ENCODE measurements at places on chromosomes 2 and 18. TPM values are rescaled to one million over a fixed set of nuclear protein-coding genes. Genes with fewer than 3 reads are reported as not detected.

DNA sequence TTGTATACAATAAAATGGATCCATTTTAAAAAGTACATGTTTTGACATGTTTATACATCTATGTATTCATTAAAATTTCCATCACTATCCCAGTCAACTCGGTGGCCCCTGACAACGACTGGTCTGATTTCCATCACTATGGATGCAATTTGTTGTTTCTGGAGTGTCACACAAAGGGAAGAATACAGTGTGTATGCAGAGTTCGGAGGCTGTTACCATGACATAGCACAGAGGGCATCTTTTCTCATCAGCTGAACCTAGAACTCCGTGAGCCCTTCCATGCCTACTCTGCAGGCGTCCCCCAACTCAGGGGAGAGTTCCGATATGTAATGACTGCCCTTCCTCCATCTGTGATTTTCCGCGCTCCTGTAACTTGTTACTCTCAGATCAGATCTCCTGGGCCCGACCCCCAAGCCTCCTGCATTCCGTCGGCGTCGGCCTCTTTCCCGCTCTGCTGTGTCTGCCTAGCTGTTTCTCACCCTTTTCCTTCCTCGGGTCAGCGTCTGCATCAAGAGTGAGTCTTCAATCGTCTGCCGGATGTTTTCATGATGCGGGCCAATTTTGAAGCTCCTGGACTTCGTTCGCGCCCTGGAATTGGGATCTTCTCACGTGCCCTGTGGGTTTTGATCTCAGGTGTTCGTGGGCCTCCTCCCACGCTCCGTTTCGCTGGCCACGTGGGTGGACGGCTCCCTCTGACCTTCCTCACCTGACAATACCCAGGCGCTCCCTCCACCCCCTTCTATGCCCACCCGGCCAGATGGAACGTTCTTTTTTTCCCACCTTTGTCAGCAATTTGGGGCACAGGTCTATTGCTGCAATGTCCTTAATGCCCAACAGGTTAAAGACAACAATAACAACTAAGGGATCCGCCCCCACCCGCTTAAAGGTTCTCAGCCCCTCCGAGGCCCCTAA, 161.0 kb downstream of the TWIST2 start:
- DNase-seq = no peak

- DNase-seq = no peak
Observed at GRCh38 chr2:116585669-116586327, 1228.7 kb upstream of the DDX18 start.

DNA sequence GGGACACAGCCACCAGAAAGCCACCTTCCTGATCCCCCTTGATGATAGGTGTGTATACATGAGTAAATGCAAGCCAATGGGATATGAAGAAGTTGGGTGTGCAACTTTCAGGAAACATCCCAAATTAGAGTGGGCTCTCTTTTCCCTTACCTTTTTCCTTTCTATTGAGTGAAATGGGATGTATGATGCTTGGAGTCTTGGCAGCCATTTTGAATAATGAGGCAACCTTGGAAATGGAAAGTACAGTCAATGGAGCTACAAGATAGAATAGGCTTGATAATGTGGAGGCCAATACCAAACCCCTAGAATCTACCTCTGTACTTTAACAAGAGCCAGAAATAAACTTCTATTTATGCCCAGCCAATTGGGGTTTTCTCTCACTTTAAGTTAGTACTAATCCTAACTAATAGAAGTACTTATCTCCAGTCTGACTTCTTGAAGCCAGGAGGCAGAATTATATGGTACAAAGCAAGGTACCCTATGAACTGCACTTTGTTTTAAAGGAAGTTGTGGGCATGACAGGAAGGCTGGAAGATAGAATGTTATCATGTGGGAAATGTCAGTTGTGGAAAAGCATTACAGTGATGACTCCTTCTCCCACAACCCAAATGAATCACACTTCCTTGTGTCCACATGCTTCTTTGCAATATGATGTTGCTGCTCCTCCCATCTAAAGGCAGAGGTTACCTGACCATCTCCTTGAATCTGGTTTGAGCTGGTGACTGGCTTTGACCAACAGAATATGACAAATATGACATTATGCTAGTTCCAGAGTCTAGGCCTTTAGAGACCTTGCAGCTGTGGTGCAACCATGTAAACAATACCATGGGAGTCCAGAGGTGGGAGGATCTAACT, 12.9 kb upstream of the NABP1 start:
- DNase-seq = no peak

DNA sequence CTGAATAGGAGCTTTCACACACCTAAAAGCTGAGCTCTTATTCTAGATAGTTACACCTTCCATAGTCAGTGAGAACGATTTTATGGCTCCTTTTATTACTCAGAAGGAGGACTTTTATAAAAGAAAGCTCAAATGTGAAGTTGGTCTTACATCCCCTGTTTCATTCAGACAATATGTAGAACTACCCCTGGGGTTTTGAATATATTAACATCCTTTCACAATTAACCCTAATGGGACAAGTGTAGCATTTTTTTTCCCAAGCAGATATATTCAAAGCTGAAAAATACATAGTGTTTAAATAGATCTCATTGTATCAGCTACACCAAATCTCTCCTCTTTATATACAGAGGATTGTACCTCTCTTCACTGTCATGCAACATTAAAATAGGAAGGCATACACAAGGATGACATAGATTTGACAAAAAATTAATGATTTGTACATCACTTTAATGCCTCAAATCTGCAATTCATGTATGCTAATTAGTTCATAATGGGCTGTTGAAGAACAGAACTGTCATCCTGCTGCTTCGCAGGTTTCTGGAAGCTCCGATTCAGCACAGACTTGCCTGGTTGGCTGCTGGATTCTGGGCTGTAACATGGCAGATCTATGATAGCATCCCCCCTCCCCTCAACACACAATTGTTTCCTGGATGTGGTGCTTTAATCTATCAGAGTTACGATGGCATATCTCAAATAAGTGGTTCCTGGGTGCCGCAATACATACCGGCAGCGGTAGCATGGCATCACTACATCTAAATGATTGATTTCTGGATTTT, 129.7 kb upstream of the PARD3B start:
- DNase-seq = no peak

- no peak for DNase-seq
Observed at GRCh38 chr18:48099481-48100164, 169.2 kb upstream of the SMAD2 start.

GRCh38 chr18:62420513-62421209, 95.6 kb downstream of the TNFRSF11A start:
- no peak for DNase-seq

- no peak for DNase-seq
Observed at GRCh38 chr2:42851740-42852250, 59.4 kb upstream of the HAAO start.

GRCh38 chr2:38192046-38192445, 116.1 kb upstream of the CYP1B1 start:
- no peak for DNase-seq

- no peak for DNase-seq
Observed at GRCh38 chr18:365651-366050, 97.8 kb upstream of the THOC1 start.

- DNase-seq = no peak
Observed at GRCh38 chr2:224433442-224433841, 31.5 kb upstream of the FAM124B start.

DNA sequence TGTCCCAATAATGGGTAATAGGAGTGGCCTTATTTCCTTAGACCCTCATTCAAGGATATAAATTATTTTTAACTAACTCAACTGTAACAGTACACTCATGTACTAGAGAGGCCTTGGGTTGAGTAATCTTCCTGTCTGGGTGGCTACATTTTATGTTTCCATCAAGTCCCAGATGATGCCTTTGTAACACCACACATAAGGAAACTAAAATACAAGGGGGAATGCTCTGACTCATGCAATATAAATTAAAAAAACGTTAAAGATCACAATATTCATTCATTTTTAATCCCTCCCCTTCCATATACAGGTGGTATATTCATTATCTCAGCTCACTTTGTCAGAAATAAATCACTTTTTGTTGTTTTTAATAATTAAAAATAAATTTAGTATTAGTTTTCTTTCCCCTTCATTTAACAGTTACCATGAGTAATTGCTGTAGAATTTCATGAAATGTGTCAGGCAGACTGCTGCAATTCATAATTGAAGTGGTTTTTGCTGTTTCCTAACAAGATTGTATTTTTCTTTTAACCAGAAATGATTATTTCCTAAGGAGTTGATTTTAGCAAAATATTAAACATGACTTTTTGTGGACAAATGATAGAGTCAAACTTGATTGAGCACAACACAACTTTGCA, 1403.6 kb downstream of the SUCLG1 start:
- no peak for DNase-seq

GRCh38 chr18:24543795-24544498, 83.5 kb downstream of the HRH4 start:
- DNase-seq = peak; percentile 69

DNA sequence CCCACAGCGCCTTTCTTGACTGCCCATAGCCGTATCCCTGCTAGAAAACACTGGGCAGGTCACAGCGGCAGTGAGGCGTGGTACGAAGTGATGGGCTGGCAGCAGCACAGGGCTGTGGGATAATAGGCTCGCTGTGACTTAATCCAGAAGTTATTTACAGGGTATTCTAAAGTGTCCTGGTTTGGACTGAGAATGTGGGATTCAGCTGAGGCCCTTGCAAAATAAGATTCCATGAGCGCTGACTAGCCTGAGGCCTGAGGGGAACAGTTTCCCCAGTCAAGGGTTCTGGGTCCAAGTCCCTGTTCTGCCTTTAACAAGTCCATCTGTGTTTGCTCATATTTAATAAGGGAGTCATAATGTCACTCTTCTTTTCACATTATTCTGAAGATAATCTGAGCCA, 34.6 kb downstream of the SETBP1 start:
- no peak for DNase-seq

- DNase-seq = no peak
Observed at GRCh38 chr2:236888794-236889780, 196.6 kb upstream of the COPS8 start.

DNA sequence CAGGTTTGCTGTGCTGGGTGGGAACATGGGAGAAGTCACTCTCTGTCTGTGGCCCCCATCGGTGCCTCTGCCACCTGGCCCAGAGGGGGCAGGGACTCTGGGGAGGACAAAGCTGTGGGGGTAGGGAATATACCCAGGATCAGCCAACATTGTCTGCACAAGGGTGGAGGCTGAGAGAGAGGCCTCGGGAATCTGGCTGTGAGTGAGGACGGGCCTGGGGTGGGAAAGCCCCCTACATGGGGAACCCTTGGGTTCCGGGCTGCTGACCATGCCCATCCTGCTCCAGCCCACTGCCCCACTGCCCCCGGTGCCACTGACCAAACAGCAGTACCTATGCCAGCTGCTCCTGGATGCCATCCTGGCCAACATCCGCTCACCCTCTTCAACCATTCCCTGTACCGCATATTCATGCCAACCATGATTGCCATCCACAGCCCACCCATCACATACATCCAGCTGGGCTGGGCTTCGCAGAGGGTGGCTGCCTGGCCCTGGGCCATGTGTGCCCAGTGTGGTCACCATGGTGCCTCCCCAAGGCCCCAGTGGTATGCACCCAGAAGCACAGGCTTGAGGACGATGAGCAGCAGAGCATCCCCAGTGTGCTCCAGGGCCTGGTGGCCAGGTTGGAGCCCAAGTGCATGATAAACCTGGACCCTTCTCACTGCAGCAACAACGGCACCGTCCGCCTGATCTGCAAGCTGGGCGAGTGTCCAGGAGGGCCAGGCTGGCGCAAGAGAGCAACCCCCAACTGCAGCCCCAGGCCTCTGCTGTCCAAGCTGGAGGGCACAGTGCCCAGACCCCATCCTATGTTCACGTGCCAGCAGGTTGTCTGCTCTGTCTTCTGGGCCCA, 6.9 kb upstream of the POTEF start:
- no peak for DNase-seq

Gene FASTKD1
- total RNA-seq = 51.0 TPM

Gene SP140L
- 1.3 TPM for total RNA-seq

Gene DNAH7
- total RNA-seq = 12.1 TPM

Gene ADD2
- 119 TPM for total RNA-seq

Measured in cerebellum (tissue), 4 donors.